Uterus (tissue), 4 donors: ENCODE measurements at places on chromosomes 11 and 22. TPM values are rescaled to one million over a fixed set of nuclear protein-coding genes. Genes with fewer than 3 reads are reported as not detected.

The TMPRSS4 gene
- total RNA-seq = 5.5 TPM

The SHANK2 gene
- 1.1 TPM for total RNA-seq

The GAB2 gene
- 82.3 TPM for total RNA-seq

The SLC22A25 gene
- total RNA-seq = not detected

The KLHL35 gene
- not detected for total RNA-seq

The HEPHL1 gene
- total RNA-seq = not detected

The KRTAP5-11 gene
- total RNA-seq = not detected

The PGA5 gene
- not detected for total RNA-seq

The MMP12 gene
- not detected for total RNA-seq

The TECTA gene
- not detected for total RNA-seq

The LRRN4CL gene
- 36.9 TPM for total RNA-seq

The AIFM3 gene
- total RNA-seq = 3.4 TPM

The GGTLC2 gene
- total RNA-seq = not detected

The SLC1A2 gene
- 1.0 TPM for total RNA-seq

The ANO1 gene
- 6.8 TPM for total RNA-seq

The NCR3LG1 gene
- total RNA-seq = 0.29 TPM

The SLC35C1 gene
- 1.0 TPM for total RNA-seq

The PANX3 gene
- not detected for total RNA-seq

The IL17RA gene
- 2.6 TPM for total RNA-seq

The CDKN1C gene
- 42.0 TPM for total RNA-seq
